ENCODE measurements at places on chromosomes 2 and 18.

GRCh38 chr2:240154606-240155005 lies 14.1 kb upstream of the OTOS start:
- no peak for DNase-seq

- no peak for DNase-seq
Observed at GRCh38 chr2:144738749-144739148, 218.8 kb upstream of the ZEB2 start.

DNA sequence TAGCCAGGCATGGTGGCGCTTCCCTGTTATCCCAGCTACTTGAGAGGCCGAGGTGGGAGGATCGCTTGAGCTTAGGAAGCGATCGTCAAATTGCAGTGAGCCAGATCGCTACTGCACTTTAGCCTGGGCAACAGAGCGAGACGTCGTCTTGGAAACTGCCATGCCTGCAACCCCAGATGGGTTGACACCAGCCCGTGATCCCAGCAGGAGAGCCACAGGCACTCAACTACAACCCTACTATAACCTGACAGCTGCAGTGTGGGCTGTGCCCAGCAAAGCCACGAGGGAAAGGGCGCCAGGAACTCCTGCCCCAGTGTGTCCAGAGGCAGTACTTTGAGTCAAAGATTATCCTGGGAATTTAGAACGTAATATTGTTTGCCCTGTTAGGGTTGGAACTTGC lies 85.6 kb downstream of the SS18 start:
- no peak for DNase-seq

DNA sequence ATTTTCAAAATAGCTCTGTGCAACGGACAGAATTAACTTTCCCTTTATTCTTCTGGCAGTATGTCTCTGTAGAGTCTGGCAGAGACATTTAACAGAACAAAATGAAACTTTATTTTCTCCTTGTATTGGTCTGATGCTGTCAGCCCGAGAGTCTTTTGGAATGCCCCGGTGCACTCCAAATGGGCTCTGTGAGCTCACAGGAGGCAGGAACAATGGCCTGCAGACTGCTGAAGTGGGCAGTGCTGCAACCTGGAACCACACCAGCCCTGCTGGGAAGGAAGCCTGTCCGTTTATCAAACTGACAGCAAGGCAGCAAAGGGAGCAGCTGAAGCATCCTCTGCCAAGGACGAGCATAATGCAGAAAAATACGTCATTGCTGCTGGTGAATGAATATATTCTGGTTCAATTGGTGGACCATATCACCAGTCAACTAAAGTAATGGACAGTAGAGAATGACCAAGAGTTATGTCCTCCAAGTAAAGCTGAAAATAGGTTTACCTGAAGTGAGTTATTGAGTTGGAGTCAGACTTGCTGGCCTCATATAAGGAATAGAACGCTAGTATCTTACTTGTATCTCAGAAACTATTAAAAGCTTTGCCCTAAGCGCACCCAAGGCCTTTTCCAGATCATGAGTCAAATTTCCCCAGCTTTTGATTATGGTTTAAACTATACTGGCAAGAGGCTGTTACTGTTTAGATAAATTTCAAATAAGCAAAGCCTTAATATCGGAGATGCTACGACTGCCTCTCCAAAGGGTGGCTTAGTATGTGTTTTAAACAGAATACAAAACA lies 207.6 kb upstream of the TANK start:
- no peak for DNase-seq

GRCh38 chr2:145090841-145091761 lies 571.2 kb upstream of the ZEB2 start:
- no peak for DNase-seq

- no peak for DNase-seq
Observed at GRCh38 chr2:191821078-191821477, 25.8 kb downstream of the CAVIN2 start.

DNA sequence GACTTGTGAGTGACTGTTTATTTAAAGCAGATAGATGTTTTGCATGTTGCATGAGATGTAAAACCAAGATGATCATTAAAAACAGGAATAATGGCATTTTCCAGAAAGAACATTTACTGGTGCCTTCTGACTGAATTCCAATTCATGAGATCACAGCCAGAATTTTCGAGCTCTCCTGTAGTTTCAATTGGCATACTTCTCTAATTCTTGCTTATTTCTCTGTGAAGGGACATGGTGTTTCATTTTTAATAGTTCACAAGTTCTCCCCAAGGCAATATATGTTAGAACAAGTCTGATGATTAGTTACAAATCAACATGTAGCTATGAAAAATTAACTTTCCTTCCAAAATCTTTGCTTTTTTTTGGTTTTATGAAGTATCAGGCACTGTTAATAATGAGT lies 105.7 kb downstream of the PDE1A start:
- DNase-seq: no peak

DNA sequence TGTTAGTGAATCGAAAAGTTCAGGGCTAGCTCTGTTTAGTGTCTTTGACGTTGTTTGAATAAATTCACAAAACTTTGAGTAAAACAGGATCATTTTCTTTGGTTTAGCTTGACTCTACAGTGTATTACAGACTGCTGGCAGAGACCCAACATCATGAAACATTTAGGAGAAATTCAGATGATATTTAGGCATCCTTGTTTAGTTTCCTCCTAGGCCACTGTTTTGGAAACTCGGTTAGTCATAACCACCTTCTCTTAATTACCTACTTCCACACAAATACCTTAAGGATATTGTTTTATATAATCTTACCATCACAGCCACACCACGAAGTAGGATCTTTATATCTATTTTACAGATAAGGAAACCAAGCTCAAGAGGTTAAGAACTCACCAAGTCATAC lies 7.8 kb downstream of the LIMS1 start:
- no peak for DNase-seq

- DNase-seq: no peak
Observed at GRCh38 chr2:213306316-213306942, 22.2 kb downstream of the SPAG16 start.

GRCh38 chr18:69958422-69958821 lies 10.7 kb upstream of the CD226 start:
- peak; percentile 57 for DNase-seq

DNA sequence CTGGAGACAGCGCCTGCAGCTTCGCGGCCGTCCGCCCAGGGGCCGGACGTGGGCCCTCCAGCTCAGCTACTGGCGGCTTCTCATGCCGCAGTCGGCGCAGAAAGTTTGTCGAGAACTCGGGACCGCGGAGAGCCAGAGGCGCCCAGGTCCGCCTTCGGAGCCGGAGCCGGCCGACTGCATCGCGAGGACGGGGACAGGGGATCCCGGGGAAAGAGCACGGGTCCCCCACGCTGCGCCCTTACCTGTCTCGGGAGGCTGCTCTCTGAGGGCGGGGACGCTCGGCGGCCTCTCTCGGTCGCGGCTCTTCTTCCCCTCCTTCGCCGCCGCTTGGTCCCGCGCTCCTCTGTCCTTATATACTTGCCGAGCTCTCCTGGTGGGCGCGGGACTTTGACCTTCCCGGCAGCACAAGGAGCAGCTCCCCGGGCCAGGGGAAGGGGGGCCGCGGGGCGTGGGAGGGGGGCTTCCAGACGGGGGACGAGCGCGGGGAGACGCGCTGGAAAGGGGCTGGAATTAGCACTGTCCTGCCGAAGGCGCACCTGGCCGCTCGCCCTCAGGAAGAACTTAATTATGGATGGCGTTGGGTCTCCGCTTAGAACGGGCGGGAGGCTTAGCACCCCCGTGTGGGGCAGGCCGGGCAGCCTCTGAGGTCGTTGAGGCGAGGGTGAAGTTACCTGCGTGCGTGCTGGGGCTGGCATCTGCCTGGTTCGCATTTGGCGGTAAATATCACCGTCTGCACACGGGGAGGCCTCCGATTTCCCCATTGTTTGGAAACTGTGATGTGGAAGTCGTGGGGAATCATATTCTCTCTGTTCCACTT lies at the start of gene POMC:
TSS of gene POMC (minus strand) at position 325 of the 817 bp plus-strand sequence. CDS start 3,808 bp downstream, outside the sequence.
- DNase-seq: peak; percentile 5

DNA sequence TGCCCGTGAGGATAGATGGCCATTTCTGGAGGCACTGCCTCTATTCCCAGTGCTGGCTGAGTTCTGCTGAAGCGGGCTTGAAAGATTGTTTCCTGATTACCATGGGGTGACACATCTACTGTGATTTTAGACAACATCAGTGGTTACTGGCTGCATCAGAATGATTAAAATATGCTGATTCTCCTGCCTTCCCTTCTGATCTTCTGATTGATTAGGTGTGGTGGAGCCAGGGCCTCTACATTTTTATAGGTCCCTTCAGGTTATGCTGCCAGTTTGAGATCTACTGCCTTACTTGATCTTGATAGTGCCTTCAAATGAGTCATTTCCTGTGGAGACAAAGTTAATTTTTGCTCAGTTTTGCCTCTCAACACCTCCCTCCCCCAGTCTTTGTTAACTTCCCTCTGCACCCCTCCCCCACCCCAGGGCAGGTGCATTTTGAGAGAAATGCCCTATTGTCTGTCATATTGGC lies 31.6 kb upstream of the SNORC start:
- DNase-seq: peak; percentile 82

DNA sequence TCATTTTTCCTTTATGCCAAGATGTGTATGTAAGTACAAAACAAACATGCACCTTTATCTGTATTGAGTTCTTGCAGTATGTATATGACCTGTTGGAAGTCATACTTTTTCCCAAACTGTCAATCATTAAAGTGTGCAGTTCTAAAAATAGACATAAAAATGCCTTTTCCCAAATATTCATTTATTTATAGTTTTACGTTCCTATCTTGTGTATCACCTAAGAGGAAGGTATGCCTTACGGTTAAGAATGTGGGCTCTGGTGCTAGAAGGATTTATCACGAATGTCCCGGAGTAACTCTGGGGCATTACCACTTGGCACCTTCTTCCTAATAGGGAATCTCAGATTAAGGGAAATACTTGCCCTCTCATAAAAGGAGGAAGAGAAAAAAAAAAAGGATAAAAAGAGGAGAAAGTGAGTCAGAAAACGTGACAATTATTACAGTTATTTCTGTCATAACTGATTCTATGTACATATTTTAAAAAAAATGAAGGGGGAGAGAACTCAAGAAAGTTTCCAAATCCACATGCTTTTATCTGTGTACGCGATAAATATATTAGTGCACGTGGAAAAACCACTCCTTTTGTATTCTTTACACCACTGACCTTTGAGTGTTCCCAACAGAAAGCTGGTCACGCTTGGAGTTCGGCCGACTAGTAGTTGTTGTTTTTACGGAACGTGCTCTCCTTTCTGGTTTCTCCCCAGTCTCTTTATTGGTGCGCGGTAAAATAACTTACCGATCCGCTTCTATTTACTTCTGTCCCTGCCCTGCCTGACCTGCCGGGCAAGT lies 721 bp downstream of the MCEE start:
- no peak for DNase-seq

DNA sequence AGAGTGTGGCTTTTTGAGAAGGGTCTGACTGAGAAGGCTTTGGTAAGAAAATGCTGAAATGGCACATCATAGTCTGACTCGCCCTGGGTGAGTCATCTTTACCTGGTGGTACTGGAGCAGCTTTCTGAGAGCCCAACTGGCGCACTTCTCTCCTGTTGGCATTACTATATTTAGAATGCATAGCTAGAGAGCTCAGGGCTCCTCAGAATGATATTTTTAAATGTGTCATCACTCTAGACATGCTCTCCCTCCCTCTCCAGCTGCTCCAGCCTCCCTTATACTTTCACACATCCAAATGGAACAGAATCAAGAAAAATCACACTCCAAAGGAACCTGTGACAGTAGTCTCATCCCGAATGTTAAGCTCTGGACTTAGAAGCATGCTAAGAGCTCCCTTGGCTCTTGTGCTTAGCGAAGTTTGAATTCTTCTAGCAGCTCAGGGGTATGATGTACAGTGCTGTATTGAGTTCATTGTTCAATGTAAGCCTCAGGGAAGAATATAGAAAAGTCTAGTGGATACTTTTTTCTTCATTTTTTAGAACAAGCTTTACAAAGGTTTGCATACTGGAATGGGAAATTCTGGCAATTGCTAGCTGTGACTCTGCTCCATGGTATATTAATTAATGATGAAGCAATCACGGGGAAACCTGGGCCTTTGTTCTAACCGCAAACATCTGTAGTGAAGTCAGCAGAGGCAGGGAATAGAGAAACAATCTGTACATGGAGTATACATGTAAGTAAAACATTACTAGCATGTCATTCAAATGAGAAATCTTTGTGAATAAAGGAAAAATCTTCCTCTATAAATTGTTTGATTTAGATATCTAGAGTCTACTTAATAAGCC lies 751.2 kb upstream of the NRXN1 start:
- DNase-seq: no peak

GRCh38 chr2:51441786-51442185 lies 409.9 kb upstream of the NRXN1 start:
- no peak for DNase-seq

DNA sequence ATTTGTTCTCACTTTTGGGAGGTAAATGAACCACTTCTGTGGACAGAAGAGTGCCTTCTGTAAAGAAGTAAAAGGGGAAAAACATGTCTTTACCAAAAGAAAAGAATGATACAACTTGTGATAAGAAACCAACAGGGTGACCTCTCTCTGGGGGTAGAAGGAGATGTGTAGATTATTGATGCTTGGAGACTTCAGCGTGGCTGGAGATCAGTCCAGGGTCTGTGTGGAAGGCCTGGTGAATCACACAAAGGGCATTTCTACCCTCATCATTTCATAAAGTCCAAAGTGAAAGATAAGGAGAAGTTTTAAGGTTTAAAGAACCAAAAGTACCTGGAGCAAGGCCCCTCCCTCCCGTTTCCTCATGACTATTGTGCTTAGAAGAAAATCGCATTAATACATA lies 142.5 kb downstream of the NCK2 start:
- DNase-seq: no peak

DNA sequence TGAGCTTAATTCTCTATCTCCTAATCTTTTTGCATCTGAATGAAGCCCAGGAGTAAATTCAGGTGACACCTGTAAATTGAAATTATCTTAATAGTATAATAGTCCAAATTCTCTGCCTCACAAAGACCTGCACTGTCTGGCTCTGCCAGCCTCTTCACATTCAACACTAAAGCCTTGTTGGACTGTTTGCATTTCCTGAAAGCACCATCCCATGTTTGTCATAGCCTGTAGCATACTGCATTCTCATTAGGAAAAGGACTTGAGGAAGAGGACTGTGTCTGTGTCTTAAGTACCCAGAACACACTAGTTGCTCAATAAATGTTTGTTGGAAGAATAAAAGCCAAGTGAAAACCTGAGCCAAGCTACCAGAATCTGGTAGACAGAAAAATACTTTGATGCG lies 42.9 kb upstream of the GRHL1 start:
- no peak for DNase-seq

DNA sequence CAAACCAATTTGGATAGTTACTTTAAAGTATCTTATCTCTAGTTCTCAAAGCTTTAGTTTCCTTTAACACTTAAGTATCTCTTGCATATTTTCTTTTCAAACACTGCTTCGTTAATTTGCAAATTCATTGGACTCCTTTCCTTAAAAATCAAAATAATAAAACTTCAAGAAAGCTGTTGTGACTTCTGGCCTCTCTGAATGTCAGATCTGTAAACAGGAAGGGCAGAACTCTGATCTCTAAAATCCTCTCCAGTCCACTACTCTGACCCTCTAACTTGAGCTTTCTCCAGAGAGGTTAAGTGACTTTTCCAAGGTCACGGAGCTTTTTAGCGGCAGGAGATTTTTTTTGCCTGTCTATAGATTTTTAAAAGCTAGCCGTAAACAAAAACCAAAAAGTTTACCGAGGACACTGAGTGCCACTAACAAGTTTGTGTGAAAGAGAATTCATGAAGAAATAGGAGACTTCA lies 155.5 kb downstream of the TGIF1 start:
- DNase-seq: no peak

GRCh38 chr2:73070643-73071359 lies 711 bp downstream of the SFXN5 start:
- no peak for DNase-seq
